Dermis blood vessel endothelial cell (primary cell): ENCODE measurements at places on chromosomes 7 and 10. TPM values are rescaled to one million over a fixed set of nuclear protein-coding genes. Genes with fewer than 3 reads are reported as not detected.

The TMEM184A gene
- under 0.01 and 0.05 TPM in 2 replicates for total RNA-seq

The LRRC61 gene
- 5.4 and 18.0 TPM in 2 replicates for total RNA-seq

The KIF11 gene
- 8.8 and 41.7 TPM in 2 replicates for total RNA-seq

The LBX1 gene
- total RNA-seq: not detected in 2 replicates

The METTL27 gene
- 0.70 and 3.2 TPM in 2 replicates for total RNA-seq

The FFAR4 gene
- not detected in 2 replicates for total RNA-seq

The PTN gene
- under 0.01 TPM in 1 of 2 replicates, not detected in the other for total RNA-seq

The JCAD gene
- 74.7 and 96.4 TPM in 2 replicates for total RNA-seq

The ADAM8 gene
- total RNA-seq: 0.14 and 0.68 TPM in 2 replicates

The SEC31B gene
- total RNA-seq: 1.2 and 5.3 TPM in 2 replicates

The LRRD1 gene
- under 0.01 TPM in 1 of 2 replicates, not detected in the other for total RNA-seq
